ENCODE measurements at places on chromosomes 4 and X.

DNA sequence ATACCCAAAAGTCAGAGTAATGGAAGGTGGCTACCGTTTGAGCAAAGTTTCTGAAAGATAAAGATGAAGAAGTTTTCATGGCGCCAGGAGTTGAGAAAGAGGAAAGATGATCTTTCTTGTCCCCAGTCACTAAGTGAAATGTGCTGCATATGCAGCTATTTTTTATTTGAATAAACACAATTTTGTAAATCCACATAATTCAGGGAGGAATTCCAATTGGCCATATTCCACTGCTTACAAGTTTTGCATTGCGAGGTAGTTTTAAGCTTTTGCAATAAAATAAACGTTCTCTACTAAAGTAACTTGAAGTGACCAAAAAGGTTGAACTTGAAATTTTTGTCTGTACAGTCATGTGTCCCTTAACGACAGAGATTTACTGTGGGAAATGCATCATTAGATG, 139.3 kb upstream of the VCX2 start:
- no peak for DNase-seq

GRCh38 chr4:173212379-173212778, 43.8 kb downstream of the GALNT7 start:
- DNase-seq, result no peak

DNA sequence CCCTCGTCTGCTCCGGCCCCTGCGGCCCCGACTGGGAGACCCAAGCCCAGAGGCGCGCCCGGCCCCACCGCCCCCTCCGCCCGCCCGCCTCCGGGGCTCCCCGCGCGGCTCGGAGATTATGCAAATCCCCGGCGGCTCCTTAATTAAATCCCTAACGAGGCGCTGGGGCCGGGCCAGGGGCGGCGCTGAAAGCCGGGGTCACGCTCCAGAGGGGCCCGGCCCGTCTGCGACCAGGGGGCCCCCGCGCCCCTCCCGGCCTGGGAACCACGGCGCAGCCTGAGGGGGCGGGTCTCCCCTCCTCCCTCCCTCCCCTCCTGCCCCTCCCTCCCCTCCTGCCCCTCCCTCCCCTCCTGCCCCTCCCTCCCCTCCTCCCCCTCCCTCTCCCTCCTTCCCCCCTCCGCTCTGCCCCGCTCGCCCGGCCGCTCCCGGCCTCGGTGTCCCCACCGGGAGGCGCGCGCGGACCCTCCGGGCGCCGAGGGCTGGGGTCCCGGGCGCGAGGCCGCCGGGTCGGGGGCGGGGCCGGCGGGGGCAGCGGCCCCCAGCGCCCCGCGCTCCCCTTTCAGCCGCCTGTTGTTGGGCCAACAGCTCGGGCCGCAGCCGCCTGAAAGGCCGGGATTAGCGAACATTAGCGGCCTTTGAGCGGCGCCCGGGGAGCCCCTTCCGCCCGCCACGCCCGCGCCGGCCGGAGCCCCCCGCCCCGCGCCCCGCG, 25.9 kb upstream of the FGFR3 start:
- DNase-seq, result no peak

DNA sequence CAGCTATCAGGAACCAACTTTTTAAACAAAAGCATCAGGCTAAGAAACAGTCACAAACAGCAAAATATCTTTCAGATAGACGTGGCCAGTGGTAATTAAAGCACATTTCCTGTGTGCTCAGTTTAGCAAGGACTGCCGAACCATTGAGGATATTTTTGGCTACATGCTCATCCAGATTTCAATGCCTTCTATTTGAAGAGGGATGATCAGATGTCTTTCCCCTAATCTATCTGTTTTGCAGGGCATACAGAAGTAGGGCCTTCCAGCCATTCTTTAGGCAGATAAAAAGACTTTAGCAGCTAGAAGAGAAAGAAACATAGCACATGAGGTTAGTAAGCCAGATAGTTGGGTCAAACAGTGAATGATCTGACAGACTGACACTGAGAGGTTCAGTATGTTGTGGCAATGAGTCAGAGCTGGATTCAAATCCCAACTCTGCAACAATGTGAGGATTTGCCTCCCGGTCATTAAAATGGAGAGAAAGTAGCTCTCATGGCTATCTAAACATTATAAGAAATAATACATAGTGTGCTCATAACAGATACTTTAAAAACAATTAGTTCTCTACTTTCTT, 100.0 kb upstream of the PRKG2 start:
- DNase-seq, result no peak

GRCh38 chr4:184273166-184274147, 55.8 kb upstream of the ENPP6 start:
- DNase-seq, result no peak

DNA sequence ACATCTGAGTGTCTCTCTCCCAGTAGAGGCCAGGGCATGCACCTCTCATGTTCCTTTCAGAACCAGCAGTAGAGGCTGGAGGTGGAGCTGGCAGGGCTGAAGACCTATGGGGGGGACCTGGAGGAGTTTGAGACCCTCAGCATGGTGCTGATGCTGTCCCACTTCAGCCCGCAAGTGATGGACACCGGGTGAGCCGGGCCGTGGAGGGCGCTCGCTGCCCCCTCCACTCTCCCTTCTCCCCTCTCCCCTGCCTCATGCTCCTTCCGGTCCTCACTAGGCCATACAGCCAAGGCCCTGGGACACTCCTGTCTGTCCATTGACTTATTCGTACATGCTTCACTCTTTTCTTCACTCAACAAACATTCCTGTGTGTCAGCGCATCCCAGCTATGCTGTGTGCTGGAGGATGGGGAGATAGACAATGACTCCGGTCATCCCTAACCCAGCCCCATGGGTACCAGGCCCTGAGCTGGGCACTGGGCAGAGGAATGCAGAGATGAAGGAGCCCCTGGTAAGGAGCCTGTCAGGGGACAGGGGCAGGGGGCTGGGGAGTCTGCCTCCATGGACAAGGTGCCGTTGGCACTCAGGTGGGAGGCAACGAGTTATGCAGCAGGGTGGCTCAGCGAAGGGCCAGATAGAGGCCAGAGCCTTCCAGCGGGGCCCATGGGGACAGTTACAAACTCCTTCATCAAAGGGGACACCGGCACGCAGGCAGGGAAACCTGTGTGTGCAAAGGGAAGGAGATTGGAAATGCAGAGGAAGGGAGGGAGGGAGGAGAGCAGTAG, 28.4 kb upstream of the WFS1 start:
- DNase-seq, result no peak

- DNase-seq, result no peak
Observed at GRCh38 chr4:77194989-77195388, 38.0 kb downstream of the CCNG2 start.

DNA sequence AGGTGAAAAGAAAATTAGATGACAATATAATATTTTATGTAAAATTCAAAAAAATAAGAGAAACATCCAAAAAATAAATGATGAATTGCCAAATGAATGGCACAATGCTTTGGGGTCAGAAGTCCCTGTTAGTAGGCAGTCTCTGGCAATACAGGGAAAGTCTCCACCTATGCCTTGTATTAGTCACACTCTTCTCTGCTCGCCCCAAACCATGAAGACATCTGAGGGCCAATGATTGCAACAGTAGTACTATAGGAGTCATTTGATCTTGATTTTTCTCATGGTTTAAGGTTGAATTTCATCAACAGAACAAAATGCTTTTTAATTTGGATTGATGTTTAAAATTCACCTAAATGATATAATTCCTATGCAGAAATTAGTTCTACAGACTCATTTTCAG, 3.9 kb upstream of the PRSS12 start:
- no peak for DNase-seq

DNA sequence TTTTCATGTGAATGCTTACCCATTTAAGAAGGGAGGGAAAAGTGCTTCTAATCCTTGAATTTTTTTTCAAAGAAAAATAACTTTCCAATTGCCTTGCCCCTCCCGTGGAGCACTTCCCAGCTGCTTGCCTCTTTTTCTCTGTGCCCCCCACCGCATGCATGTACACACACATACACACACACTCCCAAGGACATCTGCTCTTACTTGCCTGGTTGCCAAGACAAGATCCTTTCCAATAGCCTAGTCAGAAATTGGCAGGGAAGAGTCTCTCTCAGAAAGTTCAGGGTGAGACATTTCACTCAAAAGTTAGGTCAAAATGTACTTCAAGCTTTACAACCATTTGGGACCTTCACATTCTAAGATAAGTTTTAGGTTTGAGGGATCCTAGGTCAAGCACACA, 10.9 kb downstream of the HHIP start:
- DNase-seq, result no peak

GRCh38 chr4:33714971-33715370, 2529.3 kb downstream of the ARAP2 start:
- no peak for DNase-seq

DNA sequence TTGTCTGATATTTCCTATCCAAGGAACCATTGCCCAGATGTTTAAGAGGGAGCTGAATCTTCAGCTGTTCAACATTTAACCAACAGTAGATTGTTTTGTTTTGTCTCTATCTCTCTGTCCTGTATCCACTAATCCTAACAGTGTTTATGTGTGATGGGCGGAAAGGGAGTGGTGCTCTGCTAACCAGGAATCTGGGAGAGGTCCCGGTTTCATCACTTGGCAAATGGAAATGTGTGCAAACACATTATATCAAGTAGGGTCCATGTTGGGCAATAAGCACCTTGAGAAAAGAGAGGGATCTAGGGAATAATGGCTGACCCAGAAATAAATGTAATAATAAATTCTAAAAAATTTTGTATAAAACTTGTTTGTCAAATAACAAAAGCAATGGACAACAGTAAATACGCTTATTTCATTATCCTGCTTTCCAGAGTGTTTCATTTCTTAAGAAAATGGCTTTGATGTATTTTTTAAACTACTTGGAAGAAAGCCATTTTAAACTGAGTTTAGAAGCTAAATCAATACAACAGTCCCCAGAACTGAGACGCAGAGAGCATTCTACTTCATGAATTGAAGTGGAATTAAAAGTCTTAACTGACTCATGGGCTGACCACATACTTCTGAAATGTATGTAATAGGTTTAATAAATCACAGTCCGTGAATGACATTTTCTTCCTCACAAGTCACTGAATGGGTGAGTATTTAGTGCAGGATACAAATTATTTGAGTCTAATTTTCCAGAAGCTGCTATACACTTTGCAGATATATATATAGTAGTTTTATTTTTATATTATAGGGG, 55.8 kb downstream of the EMCN start:
- DNase-seq, result no peak

GRCh38 chr4:22407361-22407760, 108.5 kb downstream of the ADGRA3 start:
- DNase-seq, result no peak

DNA sequence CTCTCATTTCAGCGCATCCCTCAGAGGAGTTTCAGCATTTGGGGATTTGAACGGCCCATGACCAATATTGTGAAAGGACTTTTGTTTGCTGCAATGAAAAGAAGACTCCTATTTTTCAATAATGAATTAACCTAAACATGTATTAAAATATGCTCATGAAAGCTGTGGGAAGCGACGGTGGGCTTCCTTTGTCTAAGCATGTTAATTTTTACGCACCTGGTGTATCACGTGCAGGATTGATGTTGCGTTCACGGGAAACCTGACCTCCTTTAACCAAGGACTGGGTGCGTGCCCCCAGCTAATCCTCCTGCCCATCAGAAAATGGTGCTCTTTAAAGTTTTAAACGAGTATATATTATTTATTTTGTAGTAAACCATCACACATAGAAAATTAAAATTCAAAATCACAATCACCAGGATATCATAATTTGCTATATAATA, 590 bp upstream of the CCDC110 start:
- no peak for DNase-seq

DNA sequence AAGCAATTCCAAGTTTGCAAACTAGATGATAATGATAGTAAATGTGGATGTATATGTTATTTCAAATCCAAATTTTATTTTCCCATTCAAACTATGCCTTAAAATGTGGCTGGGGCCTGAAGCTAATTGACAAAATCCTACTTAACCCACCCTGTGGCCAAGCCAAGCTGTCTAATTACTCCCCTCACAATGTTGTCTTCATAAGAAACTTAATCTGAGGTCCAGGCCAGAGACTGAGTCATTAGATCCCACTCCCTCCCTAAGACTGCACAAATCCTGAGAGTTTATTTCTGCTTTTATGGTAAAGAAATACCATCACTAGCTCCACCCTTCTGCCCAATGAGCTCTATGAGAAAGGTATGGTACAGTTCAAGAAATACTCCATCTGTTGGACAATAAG, 16.6 kb downstream of the SMPX start:
- DNase-seq, result no peak

- DNase-seq, result no peak
Observed at GRCh38 chr4:142923619-142924018, 77.5 kb upstream of the INPP4B start.

All from hematopoietic multipotent progenitor cell treated with erythropoietin and hydrocortisone succinate and interleukin-3 and kit ligand, for 8 days (in vitro differentiated cells).